ENCODE measurements at places on chromosomes 7 and 10.

DNA sequence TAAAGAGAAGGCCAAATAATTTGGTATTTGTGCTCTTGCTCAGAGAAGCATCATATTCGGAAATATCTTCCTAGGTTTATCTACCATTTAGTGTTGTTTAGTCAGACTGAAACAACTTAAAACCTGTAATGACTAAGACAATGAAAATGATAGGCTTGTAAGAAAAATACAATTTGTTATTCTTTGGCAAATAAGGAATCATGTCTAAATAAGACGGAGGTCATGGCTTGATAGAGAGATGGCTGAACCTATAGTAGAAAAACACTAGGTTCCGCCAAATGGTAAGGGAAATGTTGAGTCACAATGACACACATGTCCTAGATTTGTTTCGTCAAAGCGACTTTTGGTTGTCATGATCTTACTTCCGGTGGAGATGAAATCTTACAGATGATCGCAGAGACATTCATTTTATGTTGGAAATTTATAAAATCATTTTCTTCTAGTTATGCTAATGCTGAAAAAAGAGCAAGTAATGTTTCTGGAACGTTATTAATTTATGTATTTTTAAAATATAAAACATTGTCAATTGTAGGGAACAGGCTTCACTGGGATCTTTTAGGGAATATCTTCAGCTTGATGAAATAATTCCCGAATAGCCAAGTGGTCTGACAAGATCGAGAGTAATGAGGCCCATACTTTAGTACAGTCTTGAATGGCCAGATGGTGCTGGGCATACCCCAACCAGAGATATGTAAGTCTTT lies 1.0 kb downstream of the SRGN start:
- no peak for DNase-seq

- no peak for DNase-seq
Observed at GRCh38 chr7:137441451-137441850, 97.9 kb upstream of the PTN start.

DNA sequence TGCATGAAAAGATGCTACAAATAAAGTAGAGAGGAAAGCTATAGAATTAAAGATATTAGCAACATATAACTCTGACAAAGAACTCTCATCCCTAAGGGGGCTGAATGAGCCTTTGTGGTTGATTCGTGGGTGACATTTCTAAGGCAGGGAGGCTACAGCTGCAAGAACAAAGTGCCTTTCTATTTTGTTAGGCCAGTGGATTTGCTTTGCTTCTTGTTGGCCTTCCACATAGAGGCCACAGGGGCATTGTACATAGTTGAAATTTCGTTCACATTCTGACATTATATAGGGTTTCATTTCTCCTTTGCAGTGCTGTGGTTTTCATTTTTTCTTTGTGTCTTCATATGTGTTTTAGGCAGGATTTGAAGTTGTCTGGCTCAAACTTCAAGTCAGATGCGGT lies 819.2 kb upstream of the C7orf33 start:
- DNase-seq, result no peak

GRCh38 chr10:113947184-113948041 lies 93.0 kb downstream of the NHLRC2 start:
- DNase-seq, result peak; percentile 38

GRCh38 chr7:136290351-136290750 lies 313.2 kb upstream of the MTPN start:
- DNase-seq, result no peak

DNA sequence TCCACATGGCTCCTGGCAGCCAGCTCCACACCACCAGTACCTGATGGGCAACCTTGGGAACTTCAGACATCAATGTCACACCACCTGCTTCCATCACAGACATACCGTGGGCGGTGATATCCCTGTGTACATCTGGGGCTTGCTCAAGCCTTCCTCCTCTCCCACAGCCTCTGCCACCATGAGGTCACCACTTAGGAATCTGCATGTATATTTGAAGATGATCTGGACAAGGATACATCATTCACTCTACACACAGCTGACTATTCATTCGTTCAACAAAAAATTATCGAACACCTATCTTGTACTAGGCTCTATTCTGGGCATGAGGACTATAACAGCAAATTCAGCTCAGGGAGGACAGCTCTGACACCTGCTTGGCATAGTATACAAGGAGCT lies 6.8 kb downstream of the DLG5 start:
- peak; percentile 86 for DNase-seq

GRCh38 chr10:104928734-104929133 lies 287.6 kb downstream of the SORCS3 start:
- peak; percentile 74 for DNase-seq
